ENCODE measurements at places on chromosomes 5 and 9.

DNA sequence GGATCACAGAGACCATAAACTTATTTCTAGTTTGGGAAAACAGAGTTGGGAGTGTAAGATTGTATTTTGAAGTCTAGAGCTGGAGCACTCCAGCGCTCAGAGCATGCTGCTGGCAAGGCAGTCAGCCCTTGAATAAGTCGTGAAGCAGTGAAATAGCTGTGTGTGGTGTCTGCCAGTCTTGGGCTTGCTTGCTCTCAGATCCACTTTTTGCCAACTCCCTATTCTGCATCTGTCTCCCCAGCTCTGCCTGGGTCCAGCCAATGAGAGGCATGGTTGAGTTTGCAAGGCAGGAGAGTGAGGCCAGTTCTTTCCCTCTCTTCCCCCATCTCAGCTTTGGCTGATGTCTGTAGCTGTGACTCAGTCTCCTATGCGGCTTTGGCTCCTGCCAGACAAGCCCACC lies 23.3 kb upstream of the RASGRF2 start:
- DNase-seq: no peak

DNA sequence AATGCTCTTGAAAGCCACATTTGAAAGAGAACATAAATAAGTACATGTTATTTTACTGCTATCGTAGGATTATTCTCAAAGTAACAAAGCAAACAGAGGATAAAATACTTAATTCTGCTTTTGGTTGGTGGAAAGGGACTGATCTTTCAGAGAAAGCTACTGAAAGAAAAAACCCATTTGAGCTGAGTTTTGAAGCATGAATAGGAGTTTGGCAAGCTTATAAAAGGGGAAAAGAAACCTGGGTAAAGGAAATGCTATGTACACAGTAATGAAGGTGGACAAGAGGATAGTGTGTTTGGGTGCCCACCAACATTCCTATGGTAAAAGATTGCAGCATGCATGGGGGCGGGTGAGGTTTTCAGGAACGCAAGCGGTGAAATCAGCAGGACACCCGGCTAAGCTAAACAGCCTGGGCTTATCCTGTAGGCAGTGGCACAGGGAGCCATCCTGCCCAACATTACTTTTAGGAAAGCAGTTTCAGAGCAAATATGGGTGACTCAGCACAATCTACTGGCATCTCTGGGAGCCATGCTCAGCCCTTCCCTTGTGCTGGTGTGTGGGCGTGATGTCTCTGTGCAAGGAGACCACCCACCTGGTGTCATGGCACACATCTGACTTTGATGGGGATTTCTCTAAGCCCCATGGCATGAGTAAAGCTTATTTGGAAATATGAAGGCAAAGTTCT lies 673.9 kb upstream of the KLF4 start:
- DNase-seq: no peak

GRCh38 chr5:155935723-155936122 lies 391.2 kb upstream of the SGCD start:
- DNase-seq: no peak

GRCh38 chr5:95424016-95424415 lies 32.9 kb downstream of the FAM81B start:
- no peak for DNase-seq

DNA sequence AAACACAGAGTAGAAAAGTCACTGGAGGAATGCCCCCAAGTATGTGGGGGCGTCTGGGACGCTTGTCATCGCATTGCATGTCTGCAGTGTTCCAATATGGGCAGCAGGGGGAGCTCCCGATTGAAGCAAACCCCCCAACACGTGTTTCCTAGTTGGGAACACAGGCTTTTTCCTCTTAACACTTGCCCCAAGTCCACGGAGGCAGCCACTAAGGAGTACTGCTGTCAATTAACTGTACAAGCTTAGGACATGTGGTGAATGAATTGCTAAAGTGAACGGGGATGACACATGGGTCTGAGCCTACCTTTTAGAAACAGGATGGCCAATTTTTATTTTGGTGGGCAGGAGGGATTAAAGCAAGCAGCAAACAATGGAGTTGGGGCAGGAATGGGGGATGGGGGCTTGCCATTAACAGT lies 2.2 kb downstream of the GABRB2 start:
- DNase-seq: peak; percentile 29

DNA sequence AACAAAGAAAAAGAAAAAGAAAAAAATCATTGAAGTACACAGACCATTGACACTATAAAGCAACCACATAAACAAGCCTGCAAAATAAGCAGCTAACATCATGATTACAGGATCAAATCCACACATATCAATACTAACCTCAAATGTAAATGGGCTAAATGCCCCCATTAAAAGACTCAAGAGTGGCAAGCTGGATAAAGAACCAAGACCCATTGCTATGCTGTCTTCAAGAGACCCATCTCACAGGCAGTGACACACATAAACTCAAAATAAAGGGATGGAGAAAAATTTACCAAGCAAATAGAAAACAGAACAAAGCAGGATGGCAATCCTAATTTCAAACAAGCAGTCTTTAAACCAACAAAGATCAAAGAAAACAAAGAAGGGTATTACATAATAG lies 15.7 kb upstream of the FBN2 start:
- no peak for DNase-seq

GRCh38 chr9:13480693-13481092 lies 201.2 kb upstream of the MPDZ start:
- no peak for DNase-seq

DNA sequence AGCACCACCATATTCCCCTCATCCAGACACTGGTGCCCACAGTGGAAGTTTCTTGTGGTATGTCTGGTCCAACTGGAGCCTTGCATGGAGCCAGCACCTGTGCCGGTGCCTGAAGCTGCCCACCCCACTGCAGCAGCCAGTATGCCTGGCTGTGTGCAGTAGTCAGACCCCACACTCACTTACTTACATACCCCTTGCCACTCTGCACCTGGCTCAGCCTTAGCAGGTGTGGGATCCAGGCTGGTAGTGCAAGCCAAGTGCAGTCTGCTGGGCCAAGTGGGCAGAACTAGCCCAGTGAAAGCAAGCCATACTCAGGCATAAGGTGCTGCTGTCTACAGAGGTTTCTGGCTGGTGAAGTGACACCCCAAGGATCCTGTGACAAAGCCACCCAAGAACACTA lies 871.4 kb upstream of the C9orf72 start:
- DNase-seq: no peak

- no peak for DNase-seq
Measured at GRCh38 chr9:136019681-136020060, 58.5 kb upstream of the UBAC1 start.

DNA sequence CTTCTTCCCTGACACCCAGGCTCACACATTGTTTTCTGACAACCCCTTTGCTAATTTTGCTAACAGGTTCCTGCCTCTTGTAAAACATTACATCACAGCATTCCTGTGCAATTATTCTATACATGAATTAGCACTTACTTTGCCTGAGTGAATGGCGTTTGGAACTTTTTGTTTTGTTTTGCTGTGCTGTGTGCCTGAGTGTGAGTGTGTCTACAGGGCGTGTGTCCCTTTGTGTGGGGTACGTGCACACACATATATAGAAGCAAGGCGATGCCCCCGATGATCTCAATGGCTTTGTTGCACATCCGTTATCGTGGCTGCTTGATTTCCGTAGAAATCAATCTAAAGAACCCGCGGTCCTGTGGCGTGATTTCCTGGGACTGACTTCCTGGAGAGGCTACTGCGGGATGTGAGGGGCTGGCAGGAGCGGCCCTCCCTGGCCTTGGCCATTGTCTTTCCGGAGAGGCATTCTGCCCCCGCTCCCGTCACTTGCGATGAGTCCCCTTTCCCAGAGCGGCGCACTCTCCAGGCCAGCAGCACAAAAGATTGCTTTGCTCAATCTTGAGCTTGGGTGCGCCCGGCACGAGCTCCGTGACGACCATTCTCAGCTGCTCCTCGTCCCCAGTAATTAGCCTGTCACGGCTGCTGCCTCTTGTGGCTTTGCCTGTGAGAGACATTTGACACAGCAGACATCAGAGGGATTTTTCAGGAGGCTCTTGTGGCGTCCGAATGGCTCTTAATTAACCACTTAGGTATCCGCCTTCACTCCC lies 398.1 kb upstream of the IRX1 start:
- peak; percentile 16 for DNase-seq

GRCh38 chr5:126869005-126869451 lies 92.1 kb downstream of the LMNB1 start:
- DNase-seq: no peak

- no peak for DNase-seq
Measured at GRCh38 chr5:74432216-74432615, 208.3 kb downstream of the ENC1 start.

- no peak for DNase-seq
Measured at GRCh38 chr5:39132128-39132447, 57.9 kb upstream of the RICTOR start.

DNA sequence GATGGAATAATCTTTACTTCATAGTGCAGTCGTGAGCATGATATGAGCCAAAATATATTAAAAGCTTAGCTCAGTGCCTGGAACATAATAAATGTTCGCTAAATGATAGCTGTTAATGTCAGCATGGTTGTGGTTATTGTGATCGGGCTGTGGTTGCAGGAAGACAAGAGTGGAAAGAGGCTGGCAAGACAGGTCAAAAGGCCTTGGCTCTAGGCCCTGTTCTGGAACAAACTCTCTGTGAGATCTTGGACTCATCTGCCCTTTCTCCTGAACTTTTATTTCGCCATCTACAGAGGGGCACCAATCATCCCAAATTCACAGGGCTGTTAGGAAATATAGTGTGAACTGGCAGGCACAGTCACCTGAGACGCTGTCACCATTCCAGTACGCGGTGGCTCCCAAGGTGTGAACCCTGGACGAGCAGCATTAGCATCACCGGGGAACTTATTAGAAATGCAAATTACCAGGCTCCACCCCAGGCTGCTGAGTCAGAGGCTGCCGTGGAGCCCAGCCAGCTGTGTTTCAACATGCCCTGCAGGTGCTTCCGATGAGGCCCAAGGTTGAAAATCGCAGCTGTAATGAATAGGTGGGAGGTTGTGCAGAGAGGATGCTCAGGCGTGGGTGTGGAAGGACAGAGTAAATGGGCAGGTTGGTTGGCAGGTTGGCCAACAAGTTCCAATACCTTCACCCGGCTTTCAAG lies 50.2 kb upstream of the SAP30L start:
- peak; percentile 97 for DNase-seq

DNA sequence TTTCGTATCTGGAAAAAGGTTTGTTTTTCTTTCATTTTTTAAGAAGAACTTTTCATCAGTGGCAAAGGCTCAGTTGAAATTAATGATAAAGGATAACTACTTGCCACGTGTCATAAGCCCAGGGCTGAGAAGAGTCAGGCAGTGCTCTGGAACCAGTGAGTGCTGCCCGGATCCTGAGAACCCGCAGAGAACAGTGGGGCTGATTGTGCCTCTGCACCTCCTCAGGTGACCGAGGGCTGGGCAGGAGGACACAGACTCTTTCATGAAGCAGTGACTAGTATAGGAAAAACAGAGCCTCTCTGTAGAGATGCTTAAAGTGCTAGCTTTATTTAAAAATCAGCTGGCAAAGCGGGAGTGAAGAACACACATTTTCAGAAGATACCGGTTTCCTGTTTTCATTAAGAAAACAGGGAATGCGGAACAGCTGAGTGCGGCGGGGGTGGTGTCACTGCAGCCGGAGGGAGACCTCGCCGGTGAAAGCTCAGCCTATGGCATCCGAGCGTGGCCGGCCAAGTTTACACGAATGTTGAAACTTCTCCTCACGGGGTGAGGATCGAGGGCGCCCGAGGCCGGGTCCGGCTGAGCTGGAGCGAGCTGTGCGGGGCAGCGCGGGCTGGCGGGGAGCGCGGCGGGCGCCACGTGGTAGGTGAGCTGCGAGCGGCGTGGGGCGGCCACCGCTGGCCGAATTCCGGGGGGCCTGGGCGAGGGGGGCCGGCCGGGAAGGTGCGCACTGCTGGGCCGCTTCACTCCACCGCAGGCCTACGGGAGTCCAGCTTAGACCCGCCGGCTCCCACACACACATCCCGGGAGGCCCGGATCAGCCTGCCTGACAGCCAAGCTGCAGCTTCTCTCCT lies 134.7 kb upstream of the DMRT1 start:
- DNase-seq: peak; percentile 68

- DNase-seq: no peak
Measured at GRCh38 chr5:119378075-119378700, 22.4 kb downstream of the TNFAIP8 start.

DNA sequence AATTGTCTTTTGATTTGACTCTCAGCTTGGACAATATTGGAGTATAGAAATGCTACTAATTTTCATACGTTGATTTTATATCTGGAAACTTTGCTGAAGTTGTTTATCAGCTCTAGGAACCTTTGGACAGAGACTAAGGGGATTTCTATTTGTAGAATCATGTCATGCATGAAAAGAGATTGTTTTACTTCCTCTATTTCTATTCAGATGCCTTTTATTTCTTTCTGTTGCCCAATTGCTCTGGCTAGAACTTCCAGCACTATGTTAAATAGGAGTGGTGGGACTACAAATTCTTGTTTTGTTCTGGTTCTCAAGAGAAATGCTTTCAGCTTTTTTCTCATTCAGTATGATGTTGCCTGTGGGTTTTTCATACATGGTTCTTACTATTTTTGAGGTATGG lies 112.8 kb upstream of the CDH12 start:
- no peak for DNase-seq

GRCh38 chr5:120446901-120447300 lies 17.2 kb upstream of the PRR16 start:
- no peak for DNase-seq

GRCh38 chr9:135308821-135309762 lies 170.5 kb upstream of the PPP1R26 start:
- no peak for DNase-seq

- peak; percentile 98 for DNase-seq
Measured at GRCh38 chr5:98773464-98774191, at the start of gene RGMB. Gene RGMB, plus strand, starts transcription at chr5:98773663. Its CDS starts 408 bp downstream, at chr5:98774071.

DNA sequence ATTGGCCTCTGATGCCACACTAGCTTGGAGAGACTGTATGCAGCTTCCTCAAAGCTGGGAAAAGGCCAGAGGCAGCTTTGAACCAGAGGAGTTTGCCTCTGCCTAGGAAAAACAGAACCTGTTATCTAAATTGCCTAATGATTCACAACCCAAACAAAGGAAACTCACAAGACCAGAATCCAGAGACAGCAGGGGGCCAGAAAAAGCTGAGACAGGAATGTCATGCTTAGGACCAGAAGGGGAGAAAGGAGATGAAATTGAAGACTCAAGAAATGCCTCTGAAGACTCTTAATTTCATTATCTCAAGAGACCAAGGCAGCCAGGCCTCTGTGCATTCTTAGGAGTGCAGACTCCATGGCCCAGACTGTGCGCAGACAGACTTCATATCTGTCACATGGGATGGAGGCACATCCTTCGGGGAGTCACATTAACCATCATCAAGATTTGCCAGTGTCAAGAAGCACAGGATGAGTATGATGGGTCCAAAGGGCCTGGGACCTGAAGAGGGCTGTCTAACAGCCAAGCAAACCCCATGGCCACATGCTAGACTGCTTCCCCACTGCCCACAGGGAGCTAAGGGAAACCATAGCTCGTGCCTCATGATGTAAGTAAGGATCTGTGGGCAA lies 57.3 kb downstream of the ARSB start:
- DNase-seq: no peak

- no peak for DNase-seq
Measured at GRCh38 chr9:126389992-126390391, 63.4 kb downstream of the MVB12B start.

GRCh38 chr9:35756275-35757225 lies 2.5 kb upstream of the MSMP start:
- peak; percentile 85 for DNase-seq
